ENCODE measurements at places on chromosomes 12 and 14. TPM values are rescaled to one million over a fixed set of nuclear protein-coding genes. Genes with fewer than 3 reads are reported as not detected.

The GUCY2C gene
- not detected for total RNA-seq

The GLS2 gene
- 0.69 TPM for total RNA-seq

The FAM222A gene
- 0.62 TPM for total RNA-seq

The NANOG gene
- 0.76 TPM for total RNA-seq

The PITPNM2 gene
- 17.2 TPM for total RNA-seq

The PLD4 gene
- total RNA-seq, result 0.24 TPM

The DDX54 gene
- total RNA-seq, result 37.0 TPM

- no peak for DNase-seq
These were observed 105.2 kb upstream of the CDKN3 start for GRCh38 chr14:54291491-54292191.

GRCh38 chr14:104227806-104228205 is 89.4 kb downstream of the KIF26A start:
- DNase-seq, result no peak

GRCh38 chr12:49893753-49894750 is 9.6 kb downstream of the FAIM2 start:
- DNase-seq, result no peak

- no peak for DNase-seq
These were observed 57.1 kb upstream of the MDM1 start for GRCh38 chr12:68389305-68389704.

- no peak for DNase-seq
These were observed 3.2 kb upstream of the CLEC4A start for GRCh38 chr12:8120072-8120713.

GRCh38 chr12:145369-145960 is 68.5 kb downstream of the SLC6A12 start:
- DNase-seq, result no peak

DNA sequence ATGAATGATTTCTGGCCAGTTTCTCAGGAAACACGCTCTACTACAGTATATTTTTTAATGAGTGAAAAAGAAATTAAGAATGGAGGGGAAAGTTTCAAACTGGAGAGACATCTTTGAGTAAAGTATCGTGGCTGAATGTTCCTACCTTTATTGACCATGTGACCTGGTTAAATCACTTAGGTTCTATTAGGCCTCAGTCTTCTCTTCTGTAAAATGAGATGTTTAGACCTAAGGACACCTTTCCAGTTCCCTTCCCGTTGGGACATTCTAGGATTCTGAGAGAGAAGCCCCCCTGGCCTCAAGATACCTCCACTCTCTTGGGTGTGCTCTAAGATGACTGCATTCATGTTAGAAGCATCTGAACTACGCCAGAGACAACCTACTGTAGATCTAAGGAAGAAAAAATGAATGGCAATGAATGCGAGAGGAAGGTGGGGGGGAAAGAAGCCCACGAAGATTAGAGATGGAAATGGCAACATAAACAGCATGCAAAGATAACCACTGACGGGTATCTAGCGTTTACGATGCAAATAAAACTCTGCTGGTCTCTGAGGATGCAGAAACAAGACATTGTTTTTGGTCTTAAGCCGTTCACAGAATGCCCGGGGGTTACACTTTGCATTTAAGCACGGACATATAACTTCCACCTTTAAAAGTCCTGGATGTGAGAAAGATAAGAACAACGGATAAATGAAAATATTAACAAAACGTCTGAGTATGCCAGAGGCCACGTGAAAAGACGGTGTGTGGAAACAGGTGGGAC is 599 bp upstream of the CPSF6 start:
- no peak for DNase-seq

All from posterior vena cava (tissue), 2 donors.